ENCODE measurements at places on chromosomes 13 and 19.

DNA sequence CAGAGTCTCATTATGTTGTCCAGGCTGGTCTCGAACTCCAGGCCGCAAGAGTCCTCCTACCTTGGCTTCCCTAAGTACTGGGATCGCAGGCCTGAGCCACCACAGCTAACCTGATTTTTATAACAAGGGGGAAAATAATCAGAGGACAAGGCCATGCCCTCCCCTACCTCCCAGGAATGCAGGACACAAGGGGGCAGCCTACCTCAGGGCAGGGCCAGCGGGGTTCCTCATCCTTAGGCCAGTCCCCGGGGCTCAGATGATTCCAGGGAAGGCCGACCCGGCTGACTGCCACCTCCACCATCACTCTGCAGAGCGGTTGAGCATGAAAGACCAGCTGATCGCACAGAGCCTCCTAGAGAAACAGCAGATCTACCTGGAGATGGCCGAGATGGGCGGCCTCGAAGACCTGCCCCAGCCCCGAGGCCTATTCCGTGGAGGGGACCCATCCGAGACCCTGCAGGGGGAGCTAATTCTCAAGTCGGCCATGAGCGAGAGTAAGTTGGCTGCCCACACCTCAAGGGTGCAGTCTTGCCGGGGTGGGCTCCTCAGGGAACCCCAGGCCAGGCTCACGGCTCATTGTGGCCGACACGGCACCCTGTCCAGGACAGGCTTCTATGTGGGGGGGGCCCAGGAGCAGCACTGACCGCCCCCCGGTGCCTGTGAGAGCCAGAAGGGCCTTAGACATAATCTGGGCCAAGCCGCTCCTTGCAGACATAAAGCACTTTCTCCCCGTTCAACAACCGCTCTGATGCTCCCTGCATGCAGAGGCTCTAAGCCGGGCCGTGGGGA, 26.8 kb downstream of the PEX11G start:
- no peak for DNase-seq

- DNase-seq: no peak
Measured at GRCh38 chr19:29364224-29364726, 151.3 kb upstream of the UQCRFS1 start.

DNA sequence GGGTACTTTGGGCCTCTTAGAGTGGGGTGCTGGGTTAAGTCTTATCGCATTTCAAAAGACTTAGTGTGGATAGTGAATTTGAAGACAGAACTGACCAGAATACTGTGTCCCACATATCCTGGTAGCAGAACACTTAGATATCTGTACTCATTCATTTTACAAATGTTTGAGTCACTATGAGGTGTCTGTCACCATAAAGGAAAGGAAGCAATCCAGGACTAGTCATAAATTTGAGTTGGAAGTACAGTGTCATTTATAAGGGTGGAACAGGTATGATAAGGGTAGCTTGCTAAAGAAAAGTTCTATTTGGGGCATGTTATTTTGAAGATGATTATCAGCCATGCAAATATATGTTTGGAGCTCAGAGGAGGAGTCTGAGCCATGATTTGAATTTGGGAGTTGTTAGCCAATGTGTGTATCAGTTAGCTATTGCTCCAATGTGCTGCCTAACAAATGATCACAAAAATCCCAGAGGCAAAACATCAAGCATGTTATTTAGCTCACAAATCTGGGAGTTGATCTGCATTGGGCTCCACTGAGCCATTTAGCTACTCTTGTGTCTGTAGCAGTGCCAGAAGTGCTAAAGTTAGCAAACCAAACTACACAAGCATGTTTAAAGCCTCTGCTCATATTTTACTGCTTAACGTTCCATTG, 20.3 kb downstream of the ZNF699 start:
- DNase-seq: no peak

DNA sequence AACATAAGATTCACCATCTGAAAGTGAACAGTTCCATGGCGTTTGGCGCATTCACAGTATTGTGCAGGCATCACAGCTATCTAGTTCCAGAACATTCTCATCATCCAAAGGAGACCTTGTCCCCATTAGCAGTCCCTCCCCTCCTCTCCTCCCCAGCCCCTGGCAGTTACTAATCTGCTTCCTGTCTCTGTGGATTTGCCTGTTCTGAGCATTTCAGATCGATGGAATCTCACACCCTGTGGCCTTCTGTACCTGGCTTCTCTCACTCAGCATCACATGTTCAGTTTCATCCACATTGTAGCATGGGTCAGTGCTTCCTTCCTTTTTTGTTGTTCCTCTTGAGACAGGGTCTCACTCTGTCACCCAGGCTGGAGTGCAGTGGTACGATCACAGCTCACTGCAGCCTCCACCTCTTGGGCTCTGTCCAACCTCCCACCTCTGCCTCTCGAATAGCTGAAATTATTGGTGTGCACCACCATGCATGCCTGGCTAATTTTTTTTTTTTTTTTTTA, 34.6 kb downstream of the CRTC1 start:
- no peak for DNase-seq

GRCh38 chr19:10009714-10010224, 535 bp downstream of the COL5A3 start:
- no peak for DNase-seq

GRCh38 chr19:51337861-51338562, 3.9 kb downstream of the VSIG10L start:
- DNase-seq: no peak

- no peak for DNase-seq
Measured at GRCh38 chr13:44218501-44219240, 155.0 kb upstream of the SERP2 start.

DNA sequence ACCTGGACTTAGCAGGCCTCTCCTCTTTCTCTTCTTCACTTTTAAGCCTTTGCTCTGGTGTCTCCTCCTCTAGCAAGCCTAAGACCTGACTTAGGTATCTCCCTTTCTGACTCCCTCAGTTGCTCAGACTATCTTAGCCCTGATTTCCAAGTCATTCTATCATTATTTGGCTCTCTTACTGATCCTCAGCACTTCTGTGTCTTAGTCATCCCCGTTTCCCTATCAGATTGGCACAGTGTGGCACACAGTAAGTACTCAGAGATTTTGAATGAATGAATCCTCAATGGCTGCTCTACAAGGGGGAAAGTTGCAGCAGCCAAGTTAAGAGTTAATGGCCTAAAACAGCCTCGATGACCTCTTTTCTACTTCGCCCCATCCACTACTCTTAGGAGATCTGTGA, 8.2 kb downstream of the KCTD12 start:
- no peak for DNase-seq

DNA sequence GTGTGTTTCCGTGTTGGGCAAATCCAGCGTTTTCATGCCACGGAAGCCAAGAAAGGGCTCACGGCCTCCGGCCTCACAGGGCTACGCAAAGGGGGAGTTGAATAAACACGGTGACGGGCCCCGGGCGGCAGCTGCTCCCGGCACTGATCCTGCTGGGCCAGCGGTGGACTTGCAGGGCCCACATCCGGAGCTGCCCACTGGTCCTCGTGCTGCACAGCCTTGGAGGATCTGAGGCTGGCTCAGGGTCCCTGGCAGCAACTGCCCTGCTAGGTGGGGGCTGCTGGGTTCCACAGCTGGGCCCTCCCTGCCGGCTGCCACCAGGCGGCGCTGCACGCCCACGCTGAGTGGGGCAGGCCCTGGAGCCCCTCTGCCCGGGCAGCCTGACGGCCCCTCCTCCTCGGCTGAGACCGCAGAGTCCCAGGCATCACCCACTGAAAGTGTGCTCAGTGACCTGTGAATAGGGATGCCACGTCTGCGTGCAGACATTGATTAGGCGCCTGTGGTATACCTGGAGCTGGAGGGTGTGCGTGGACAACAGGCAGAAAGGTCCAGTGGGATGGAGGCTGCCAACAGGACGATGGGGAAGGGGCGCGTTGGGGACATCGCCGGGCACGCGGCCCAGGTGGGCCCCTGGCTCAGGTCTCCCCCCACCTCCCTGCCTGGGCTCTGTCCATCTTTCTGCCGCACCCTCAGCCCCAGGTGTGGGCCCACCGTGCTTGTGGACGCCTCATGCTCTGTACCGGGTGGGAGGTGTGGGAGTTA, 5.3 kb upstream of the HCN2 start:
- DNase-seq: no peak

- no peak for DNase-seq
Measured at GRCh38 chr13:88800505-88800904, 1129.3 kb downstream of the SLITRK5 start.

DNA sequence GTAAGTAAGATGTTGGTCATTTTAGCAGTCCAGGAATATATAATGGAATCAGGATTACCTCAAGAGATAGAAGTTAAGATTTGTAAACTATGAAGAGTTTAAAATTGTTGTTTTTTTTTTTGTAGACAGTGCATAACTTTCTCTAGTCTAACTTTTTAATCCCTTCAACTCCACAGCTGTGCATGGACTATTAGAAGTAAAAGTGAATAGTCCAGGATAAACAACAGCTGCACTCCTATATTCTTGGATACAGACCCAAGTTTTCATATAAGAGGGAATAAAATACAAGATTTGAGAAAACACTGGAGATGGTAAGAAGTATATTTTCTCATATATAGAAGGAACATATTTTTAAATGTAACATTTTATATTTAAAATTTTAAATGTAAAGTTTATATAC, 1509.9 kb downstream of the SLITRK5 start:
- no peak for DNase-seq

GRCh38 chr19:19341026-19341425, 20.4 kb downstream of the MAU2 start:
- DNase-seq: no peak

- no peak for DNase-seq
Measured at GRCh38 chr13:89227356-89227755, 1556.2 kb downstream of the SLITRK5 start.

DNA sequence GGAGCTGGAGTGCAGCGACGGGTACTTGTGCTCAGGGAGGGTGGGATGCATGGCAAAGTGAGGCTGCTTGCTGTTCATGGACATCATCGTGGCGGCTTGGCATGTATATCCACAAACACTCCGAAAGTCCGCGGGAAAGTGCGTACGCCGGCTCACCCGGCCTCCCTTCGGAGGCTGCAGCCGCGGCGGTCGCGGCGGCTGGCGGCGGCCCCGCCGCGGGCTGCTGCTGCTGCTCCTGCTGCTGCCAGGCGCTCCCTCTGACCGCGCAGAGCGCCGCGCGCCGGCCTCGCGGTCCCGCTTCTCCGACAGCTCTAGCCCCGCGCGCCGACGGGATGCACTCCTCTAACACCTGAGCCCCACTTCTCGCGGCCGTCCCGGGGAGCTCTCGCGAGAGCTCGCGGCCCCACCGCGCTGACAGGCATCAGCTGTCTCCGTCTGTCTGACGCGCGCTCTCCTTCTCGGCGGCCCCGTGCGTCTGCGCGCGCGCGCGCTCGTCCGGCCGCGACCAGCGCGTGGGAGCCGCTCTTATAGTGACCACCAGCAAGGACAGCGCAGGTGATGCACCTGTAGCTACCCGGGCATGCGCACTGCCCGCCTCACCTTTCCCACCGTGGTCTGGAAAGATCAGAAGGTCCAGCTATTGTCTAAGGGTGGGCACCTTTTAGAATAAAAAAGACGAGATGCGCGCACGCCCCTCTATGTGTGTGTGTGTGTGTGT, at the start of gene POU4F1:
TSS of gene POU4F1 (minus strand) at position 313 of the 718 bp plus-strand sequence. CDS start at position 87, 226 bp downstream.
- DNase-seq: no peak

- DNase-seq: no peak
Measured at GRCh38 chr13:29476046-29476445, 119.4 kb downstream of the SLC7A1 start.

DNA sequence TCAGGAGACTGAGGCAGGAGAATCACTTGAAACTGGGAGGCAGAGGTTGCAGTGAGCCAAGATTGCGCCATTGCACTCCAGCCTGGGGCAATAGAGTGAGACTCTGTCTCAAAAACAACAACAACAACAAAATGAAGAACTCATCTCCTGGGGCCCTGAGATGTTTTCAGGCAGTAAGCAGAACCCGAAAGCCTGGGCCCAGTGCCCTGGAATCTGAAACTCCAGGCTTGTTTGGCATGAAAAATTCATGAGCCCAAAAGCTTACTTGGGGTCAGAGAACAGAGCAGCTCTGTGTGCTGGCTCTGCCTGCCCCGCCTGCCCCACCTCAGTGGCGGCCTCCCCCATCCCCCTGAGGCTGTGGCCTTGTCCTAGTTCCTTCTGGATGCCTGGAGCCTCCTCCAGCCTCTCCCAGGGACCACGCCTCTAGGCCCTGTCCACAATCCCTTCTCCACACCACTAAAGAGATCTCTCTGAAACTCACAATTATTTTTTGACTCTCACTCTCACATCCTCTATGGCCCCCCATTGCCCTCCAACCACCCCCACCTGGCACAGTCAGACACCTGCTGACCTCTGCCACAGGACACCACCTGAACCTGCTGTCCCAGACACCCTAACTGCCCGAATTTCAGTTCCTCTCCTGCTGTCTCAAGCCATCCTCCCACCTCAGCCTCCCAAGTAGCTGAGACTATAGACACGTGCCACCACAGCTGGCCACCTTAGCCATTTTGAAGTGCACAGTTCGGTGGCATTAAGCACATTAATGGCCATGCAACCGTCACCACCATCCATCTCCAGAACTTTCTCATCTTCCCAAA, 6.9 kb upstream of the AP1M2 start:
- no peak for DNase-seq

DNA sequence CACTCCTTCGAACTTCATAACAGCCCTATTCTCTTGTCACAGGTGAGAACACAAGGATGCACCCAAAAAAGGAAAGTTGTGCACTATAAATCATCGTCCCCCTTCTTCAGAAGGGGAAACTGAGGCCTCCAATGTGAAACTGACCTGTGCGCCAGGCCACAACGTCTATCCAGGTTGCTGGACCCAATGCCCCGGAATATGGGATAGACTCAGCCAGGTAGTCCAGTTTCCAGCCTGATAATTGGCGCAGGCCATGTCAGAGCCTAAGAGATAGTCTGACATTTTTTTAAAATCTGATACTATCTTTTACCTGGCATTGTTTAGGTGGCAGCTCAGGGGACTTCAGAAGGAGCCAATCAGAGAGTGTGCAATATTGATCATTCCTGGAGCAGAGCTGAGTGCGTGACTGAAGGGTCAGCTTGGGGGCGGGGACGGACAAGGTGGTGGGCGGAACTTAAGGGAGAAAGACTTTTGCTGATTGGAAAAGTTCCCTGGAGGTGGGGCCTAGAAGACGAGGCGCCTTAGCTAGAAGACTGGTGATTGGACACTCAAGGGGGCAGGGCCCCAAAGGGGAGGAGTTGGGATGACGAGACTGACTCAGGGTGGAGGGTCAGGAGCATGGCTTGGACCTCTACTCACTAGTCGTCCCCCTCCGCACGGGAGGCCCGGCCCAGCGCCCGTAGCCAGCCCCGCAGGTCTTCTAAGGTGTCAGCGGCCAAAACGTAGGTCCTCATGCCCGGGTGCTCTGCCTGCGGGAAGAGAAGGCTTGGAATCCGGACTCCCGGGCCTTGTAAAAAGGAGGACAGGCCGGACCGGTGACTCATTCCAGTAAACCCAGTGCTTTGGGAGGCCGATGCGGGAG, 8.5 kb downstream of the PLEKHA4 start:
- DNase-seq: no peak

DNA sequence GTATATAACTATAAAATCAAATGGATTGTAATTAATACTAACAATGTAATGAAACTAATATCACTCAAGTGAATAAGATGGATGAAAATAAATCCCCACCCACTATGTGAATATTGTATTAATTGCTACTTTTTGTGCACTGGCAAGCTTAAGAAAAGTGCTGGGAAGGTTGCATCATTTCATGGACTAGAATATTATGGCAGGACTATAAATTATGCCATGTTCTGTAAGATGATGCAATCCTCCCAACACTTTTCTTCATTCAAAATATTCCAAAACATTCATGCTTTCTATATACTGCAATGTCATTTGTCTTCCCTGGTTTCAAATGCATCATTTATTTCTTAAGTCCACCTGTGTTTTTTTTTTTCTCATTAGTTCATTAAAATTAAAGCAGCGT, 457.6 kb upstream of the GPC6 start:
- no peak for DNase-seq

- DNase-seq: no peak
Measured at GRCh38 chr13:21971662-21972621, 301.1 kb downstream of the FGF9 start.
